ENCODE measurements at places on chromosomes 2 and 18.

DNA sequence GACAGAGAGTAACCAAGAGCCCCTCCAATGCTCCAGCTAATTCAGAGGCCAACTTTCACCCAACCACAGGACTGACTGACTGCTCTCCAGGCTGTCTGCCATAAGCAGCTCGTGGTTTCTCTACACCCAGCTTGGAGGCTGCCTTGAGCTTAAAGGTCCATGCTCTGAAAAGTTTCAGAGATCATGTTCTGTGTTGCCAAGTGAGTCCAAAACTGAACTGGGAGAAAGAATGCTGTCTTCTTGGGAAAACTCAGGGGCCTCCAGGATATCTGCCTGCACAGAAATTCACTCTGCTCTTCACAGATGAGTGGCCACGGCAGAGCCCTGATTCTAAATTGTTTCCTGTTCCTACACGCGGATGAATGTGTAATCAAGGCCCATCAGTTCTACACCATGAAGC, 51.1 kb downstream of the LPIN2 start:
- no peak for DNase-seq

GRCh38 chr2:26585966-26586365, 55.2 kb downstream of the CIB4 start:
- no peak for DNase-seq

GRCh38 chr18:35390951-35391700, 14.0 kb upstream of the ZNF396 start:
- DNase-seq = no peak

- DNase-seq = no peak
Observed at GRCh38 chr2:43121580-43122314, 104.7 kb downstream of the ZFP36L2 start.

DNA sequence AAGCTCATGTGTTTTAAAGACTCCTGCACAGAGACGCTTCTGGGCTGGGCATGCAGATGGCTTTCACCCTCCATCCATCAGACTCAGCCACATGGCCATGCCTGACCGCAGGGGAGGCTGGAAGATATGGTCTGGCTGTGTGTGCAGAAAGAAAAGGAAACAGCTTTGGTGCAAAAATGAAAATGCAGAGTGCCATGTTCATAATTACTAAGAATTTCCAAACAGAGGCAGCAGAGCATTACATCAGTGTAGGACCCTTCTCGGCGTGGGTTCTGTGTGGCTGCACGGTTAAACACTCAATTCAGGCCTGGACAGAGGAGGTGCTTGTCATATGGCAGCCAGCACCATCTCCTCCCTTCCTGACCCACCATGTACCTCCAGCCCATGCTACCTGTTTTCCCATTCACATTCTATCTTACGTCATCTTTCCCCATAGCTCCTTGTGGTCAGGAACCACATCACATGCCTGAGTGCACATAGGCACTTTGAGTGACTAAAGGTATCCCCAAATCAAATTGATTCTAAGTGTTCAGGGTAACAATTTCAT, 200.3 kb upstream of the ID2 start:
- DNase-seq = no peak

- DNase-seq = no peak
Observed at GRCh38 chr2:198252472-198252871, 448.1 kb downstream of the PLCL1 start.

DNA sequence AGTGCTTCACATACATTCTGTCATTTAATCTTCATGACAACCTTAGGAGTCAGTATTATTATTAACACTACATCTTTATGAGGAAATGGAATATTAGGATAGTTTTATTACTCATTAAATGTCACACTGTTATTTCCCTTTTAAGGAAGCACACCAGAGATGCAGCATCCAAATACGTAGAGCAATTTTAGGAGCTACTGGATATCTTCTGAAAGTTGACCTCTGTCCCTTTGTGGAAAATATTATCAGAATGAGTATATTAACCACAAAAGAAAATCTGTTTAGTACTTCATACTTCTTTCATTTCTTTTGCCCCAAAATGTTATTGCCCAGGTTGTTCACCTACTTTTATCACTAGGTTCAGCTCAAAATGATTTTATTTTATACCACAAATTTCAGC, 72.9 kb upstream of the APCDD1 start:
- no peak for DNase-seq

GRCh38 chr2:12032398-12032797, 286.0 kb downstream of the LPIN1 start:
- no peak for DNase-seq

- no peak for DNase-seq
Observed at GRCh38 chr2:69434753-69435152, 2.5 kb downstream of the NFU1 start.

GRCh38 chr2:129009555-129010146, 691.0 kb upstream of the HS6ST1 start:
- DNase-seq = no peak

- no peak for DNase-seq
Observed at GRCh38 chr18:11572201-11572600, 37.2 kb upstream of the SLC35G4 start.

- no peak for DNase-seq
Observed at GRCh38 chr2:236517251-236518031, 52.2 kb upstream of the ACKR3 start.

DNA sequence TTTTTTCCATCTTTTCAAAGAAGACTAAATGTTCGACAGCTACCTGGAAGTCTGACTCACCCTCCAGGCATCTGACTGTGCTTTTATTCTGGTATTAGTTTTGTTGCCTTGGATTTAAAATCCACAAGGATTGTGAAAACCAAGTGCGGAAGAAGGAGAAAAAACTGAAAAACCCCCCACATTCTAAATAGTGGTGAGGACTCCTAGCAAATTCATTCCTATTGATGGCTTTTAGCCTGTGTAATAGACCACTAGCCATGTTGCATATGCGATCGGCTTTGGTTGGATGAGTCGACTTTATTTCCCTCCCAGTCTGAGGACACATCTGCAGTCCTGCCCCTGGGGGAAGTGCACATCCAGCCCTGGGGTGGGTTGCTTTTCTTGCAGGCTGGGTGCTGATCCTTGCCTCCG, 16.9 kb downstream of the LDLRAD4 start:
- no peak for DNase-seq

DNA sequence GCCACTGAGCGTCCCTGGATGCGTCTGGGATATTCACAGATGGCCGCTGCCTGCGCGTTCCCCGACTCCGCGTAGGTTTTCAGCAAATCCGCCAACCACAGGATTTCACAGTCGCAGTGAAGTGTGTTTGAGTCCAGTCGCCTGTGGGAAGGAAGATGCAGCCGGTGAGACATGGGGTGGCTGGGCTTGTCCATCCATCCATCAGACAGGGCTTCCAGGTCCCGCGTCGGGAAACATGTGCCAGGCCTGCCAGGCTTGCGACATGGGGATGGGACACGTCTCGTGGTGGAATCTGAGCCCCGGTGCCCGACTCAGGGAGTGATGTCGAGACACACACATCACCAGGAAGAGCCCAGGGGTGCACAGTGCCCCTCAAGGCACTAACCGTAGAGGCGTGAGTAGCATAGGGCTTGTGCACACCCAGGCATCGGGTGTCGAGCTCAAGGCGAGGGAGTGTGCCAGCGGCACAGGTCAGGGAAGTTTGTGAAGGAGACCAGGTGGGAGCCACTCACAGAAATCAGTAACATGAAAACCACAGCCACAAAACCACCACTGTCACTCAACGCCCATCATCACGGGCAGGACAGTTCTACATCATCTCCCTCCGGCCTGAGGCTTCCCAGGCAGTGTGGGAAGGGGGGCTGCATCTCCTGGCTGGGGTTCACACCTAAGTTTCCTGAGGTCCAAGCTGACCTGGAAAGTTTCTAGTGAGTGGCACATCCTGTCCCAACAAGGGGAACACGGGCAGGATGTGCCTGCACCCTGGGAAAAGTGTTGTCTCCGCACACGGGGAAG, 63.9 kb downstream of the PXDN start:
- no peak for DNase-seq

DNA sequence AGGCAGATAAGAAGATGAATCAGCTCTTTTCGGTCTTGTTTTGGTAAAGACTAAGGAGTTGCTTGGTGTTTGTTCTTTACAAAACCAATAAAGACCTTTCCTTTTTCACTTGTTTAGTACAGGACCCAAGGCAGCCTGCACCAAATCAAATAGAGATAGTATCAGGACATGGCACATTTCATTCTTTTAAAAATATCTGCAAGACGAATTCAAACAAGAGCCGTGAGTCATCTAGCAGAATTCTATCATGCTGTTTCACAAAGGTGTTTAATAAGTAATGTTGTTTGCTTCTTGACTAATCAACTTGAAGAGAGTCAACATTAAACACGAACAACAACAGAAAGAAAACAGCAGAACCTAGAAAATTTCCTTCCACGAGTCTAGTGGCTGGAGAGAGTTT, 102.8 kb upstream of the TTN start:
- peak; percentile 39 for DNase-seq

- DNase-seq = no peak
Observed at GRCh38 chr2:108220191-108220590, 19.6 kb upstream of the SULT1C3 start.

- DNase-seq = peak; percentile 90
Observed at GRCh38 chr2:173815772-173816171, 149.4 kb downstream of the SP3 start.

- DNase-seq = no peak
Observed at GRCh38 chr18:22539051-22539765, 121.5 kb upstream of the CTAGE1 start.

GRCh38 chr2:168428431-168428830, 27.6 kb upstream of the CERS6 start:
- DNase-seq = no peak

DNA sequence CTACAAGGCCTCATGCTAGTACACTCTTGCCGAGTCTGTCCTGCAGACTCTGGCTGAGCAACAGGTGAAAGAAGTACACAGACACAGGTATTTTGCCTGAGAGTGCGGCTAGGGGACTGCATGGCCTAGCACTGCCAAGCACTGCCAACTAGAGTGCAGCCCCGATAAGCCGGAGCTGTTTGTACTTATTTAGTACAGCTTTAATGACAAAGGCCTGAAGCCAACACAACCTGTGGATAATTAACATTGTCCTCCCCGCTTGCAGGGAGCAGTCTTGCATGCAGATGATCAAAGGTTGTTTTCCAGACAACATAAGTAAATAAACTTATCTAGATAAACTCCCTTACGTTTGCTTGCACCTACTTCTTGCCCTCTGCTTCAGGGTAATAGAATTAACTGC, 63.7 kb upstream of the MMADHC start:
- DNase-seq = no peak

- no peak for DNase-seq
Observed at GRCh38 chr2:239694487-239694886, 293.7 kb upstream of the HDAC4 start.

- DNase-seq = no peak
Observed at GRCh38 chr2:20985062-20985461, 58.8 kb downstream of the APOB start.

DNA sequence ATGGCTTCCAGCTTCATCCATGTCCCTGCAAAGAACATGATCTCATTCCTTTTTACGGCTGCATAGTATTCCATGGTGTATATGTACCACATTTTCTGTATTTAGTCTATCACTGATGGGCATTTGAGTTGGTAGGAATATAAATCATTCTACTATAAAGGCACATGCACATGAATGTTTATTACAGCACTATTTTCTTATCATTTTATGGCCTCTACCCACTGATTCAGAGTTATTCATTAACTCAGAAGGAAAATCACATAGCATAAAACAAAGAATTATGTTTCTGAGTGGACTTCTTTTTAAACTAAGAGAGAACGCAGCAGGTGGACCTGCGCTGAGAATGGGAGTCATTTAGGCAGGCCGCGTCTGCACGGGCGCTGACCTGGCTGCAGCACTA, 619.6 kb downstream of the FBXO15 start:
- no peak for DNase-seq

- no peak for DNase-seq
Observed at GRCh38 chr2:218991674-218992168, 1.5 kb downstream of the CRYBA2 start.

DNA sequence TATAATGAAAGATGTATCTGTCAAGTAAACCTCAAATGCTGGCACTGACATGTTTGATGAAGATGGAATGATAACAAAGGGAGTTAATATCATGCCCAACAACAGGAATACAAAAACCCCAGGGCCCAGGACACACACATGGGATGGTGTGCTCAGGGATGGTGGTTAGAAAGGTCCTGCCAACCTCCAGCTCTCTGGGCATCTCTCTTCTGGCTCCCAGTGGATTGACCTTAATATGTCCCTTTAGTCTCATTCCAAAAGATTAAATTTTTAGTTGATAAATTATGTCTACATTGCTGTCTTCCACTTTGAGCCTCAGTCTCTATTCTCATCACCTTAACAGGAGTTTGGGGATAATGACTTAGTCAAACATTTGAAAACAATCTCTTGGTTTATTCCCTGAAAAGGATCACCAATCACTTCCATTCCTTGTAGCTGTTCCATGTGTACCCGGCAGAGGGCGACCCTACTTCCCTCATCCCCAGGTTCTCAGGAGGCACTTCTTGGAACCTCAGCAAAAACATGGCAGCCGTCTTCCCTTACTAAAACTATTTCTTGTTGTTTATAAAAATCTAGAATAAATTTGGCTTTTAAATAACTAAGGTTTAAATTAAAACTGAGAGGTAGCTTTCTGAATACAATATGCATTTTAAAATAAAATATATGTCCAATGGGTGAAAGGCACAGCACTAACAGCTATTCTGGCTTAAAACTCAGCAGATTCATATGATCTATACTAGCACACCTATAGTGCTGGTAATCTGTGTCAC, 29.6 kb downstream of the MCEE start:
- peak; percentile 77 for DNase-seq

- no peak for DNase-seq
Observed at GRCh38 chr2:120494446-120494845, 148.5 kb downstream of the INHBB start.

- DNase-seq = peak; percentile 88
Observed at GRCh38 chr2:222882484-222882928, 21.7 kb downstream of the ACSL3 start.

GRCh38 chr2:207341804-207342203, 176.1 kb upstream of the KLF7 start:
- DNase-seq = no peak

GRCh38 chr2:45012733-45013132, 3.5 kb upstream of the SIX2 start:
- DNase-seq = no peak

Measured in trophoblast cell (in vitro differentiated cells and primary cell).